Lower leg skin (tissue), 4 donors: ENCODE measurements at places on chromosomes 16 and 17. TPM values are rescaled to one million over a fixed set of nuclear protein-coding genes. Genes with fewer than 3 reads are reported as not detected.

The SP6 gene
- 21.9 TPM for total RNA-seq

The XAF1 gene
- total RNA-seq = 10.2 TPM

The OR1F1 gene
- not detected for total RNA-seq

The CDRT15 gene
- not detected for total RNA-seq

The MYCBPAP gene
- 0.38 TPM for total RNA-seq

The CACNA1G gene
- 3.1 TPM for total RNA-seq
